ENCODE measurements at places on chromosomes 2 and 18.

- DNase-seq = no peak
Measured at GRCh38 chr2:148306027-148306426, 285.1 kb downstream of the MBD5 start.

GRCh38 chr2:195318440-195319111, 338.4 kb upstream of the SLC39A10 start:
- DNase-seq = no peak

- no peak for DNase-seq
Measured at GRCh38 chr18:47728921-47729320, 201.5 kb downstream of the SMAD2 start.

DNA sequence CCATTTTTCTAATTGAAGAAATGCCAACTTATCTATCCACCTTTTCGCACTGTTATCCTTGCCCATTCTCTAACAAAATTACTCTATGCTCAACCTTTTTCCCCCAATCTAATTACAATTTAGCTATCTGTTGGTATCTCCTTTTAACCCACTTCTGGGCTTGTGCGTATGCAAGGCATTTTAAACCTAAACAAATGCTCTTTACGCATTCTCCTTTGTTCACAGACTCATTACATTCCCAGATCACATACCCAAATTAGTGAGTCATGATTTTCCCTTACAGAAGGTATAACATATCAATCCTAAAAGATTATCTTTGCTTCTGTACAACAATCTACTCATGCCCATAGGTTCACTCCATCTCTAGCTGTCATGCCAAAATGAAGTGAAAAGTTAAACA, 71.7 kb upstream of the LYPD1 start:
- DNase-seq = no peak

- DNase-seq = no peak
Measured at GRCh38 chr18:63339920-63340484, 20.4 kb upstream of the BCL2 start.

DNA sequence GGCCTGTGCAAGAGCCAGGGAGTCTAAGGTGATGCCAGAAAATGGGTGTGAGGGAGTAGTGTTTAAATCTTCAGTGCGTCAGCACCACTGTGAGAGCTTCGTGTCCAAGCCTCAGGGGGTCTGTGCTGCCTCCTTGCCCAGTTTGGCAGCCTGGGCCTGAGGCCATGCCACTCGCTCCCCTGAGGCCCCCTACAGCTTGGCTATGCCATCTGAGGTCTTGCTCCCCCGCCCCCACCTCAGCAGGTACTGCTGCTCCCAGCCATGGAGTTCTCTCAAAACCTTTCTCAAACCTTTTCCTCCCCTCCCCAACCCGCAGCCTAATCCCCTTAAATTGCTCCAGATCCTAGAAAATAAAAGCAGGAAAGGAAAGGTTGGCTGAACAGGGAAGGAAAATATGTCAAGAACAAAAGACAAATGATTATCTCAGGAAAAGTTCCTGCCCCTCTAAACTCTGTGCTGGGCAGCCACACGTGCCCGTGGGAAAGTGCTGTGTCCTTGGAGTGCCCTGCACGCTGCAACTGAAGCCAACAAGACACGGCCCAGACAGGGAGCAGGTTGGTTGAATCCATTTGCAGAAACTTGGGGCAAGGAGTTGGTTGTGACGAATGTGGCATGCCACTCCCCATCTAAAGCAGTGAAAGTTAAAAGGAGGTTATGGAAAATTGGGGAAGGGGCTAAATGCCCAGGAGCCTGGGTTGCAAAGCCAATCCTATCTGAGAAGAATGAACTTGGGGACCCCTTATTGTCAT, 61.2 kb downstream of the ATOH8 start:
- no peak for DNase-seq
